ENCODE measurements at places on chromosomes 1 and 21. TPM values are rescaled to one million over a fixed set of nuclear protein-coding genes. Genes with fewer than 3 reads are reported as not detected.
A peak's percentile ranks its signal among the peaks of the same experiment; 100 is the strongest.

GRCh38 chr1:29767088-29767685 is 530.9 kb downstream of the PTPRU start:
- no peak overlapping the region for H3K4me3 ChIP-seq
- H3K4me1 ChIP-seq, result no peaks in the 10 kb centered on the region
- no peak overlapping the region for H3K27ac ChIP-seq

GRCh38 chr1:151908228-151908691 is 1.1 kb downstream of the THEM4 start:
- peaks cover 48% of the 10 kb centered on the region for H3K36me3 ChIP-seq
- H3K4me1 ChIP-seq, result peaks cover 53% of the 10 kb centered on the region
- peak; percentile 44 for DNase-seq
- H3K27me3 ChIP-seq, result no peaks in the 10 kb centered on the region

DNA sequence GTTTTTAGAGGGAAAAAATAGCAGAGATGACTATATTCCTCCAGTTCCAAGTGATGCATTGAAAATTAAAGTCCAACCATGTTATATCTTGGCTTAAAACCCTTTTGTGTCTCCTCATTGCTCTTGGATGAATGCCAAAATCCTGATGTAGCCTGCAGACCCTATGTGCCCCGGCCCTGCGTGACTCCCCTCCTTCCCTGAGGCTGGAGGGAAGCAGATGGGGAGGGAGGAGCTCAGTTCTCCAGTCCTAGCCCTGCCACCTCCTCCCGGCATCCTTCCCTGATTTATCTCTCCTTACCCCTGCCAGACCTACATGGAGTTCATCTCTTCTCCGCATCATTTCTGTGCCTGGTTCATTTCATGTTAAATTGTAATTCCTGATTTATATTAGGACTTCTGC is 397.4 kb downstream of the PTPRU start:
- H3K27ac ChIP-seq, result no peak overlapping the region
- no peak for DNase-seq
- no peaks in the 10 kb centered on the region for H3K36me3 ChIP-seq
- no peaks in the 10 kb centered on the region for H3K4me1 ChIP-seq
- peaks cover 13% of the 10 kb centered on the region for H3K27me3 ChIP-seq
- H3K4me3 ChIP-seq, result no peak overlapping the region

- H3K36me3 ChIP-seq, result no peaks in the 10 kb centered on the region
- DNase-seq, result no peak
- no peaks in the 10 kb centered on the region for H3K4me1 ChIP-seq
Measured at GRCh38 chr1:106836708-106837107, 219.8 kb upstream of the PRMT6 start.

DNA sequence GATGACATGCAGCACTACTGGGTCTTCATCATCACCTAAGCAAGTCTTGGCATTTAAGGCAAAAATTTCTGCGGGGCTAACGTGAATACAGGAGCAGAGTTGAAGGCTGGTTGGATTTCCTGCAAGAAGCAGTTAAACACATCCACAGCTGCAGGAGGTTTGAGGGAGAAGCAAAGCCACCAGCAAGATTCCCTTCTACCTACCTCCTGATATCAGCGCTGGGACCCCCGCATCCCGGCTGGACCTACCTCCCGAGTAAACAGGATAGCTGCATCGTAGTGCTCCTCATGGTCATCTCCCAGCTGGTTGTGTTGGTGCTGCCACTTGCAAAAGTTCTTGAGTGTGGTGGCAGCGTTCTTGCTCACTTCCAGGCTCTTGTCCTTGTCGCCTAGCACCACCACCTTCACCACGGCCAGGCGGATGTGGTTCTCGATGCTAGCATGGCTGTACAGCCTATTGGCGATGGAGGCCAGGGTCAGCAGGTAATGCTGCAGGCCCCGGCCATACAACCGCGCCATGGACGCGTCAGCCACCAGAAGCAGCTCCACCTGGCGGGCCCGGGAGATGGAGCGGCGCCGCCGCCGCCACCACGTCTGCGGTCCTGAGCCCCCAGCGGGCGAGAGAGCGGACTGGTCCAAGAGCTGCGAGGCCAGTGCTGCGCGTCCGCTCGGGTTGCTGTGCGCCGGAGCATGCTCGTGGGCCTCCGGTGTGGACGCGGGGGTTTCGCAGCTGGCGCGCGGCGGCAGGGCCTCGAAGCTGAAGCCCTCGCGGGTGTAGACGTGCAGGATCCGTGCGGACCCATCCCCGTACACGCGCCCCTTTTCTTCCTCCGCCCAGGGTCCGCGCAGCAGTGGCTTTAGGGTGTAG is 1.6 kb downstream of the ADAMTS5 start:
- no peak overlapping the region for H3K4me3 ChIP-seq
- DNase-seq, result peak; percentile 6
- H3K36me3 ChIP-seq, result no peaks in the 10 kb centered on the region
- H3K27me3 ChIP-seq, result peaks cover 38% of the 10 kb centered on the region
- peaks cover 3% of the 10 kb centered on the region for H3K4me1 ChIP-seq
- H3K27ac ChIP-seq, result no peak overlapping the region

DNA sequence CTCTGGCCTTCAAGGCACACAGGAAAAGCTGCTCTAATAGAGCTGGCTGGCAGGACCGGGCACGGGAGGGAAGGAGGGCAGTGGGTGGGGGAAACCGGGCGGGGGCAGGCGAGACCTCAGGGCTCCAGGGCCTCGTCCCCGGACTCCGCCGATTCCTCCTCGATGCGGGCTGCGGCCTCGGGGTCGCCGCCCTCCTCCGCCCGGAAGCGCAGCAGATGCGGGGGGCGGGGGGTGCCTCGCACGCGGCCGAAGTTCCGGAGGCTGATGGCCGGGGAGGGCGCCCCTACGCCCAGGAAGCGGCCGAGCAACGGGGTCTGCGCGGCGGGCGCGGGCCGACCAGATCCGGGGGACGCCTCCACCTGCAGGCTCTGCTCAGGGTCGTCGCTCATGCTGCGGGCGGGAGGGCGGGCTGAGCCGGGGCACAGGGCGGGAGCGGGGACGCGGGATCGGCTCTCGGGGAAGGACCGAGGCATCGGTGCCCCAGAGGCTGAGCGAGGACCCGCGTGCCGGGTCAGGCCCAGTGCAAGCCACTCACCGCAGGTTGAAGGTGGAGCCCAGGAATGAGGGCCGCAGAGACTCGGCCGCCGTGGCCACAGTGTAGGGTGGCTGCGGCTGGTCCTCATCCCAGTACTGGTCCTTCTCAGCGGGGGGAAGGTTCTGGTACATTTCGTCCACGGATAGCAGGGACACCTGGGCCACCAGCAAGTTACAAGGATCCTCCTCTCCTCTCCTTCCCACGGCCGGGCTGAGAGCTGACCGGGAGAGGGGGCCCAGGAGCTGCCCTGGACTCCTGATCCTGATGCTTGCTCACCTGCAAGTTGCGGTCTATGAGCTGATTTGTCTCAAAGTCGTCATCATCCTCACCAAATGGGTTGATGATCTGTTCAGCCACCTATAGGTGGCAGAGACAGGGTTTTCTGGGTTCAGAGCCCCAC is 3.6 kb downstream of the BEST4 start:
- no peaks in the 10 kb centered on the region for H3K27me3 ChIP-seq
- H3K36me3 ChIP-seq, result peaks cover 34% of the 10 kb centered on the region
- peak overlapping the region; percentile 56 for H3K4me3 ChIP-seq

DNA sequence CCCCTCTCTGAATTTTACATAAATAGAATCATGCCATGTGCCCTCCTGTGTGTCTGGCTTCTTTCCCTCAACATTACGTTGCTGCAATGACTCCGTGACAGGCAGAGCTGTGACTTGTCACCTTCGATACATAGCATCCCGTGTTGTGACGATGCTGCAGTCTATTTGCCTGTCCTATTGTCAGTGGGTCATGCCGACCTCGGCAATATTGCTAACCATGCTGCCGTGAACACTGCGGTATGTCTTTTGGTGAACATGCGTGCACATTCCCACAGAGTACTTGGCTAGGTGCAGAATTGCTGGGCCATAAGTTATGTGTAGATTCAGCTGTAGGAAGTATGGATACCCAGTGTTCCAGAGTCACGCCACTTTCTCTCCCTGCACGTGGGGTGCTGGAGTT is 36.3 kb upstream of the TTC34 start:
- no peak for DNase-seq
- H3K4me3 ChIP-seq, result no peak overlapping the region
- H3K4me1 ChIP-seq, result peaks cover 21% of the 10 kb centered on the region
- no peak overlapping the region for H3K27ac ChIP-seq

DNA sequence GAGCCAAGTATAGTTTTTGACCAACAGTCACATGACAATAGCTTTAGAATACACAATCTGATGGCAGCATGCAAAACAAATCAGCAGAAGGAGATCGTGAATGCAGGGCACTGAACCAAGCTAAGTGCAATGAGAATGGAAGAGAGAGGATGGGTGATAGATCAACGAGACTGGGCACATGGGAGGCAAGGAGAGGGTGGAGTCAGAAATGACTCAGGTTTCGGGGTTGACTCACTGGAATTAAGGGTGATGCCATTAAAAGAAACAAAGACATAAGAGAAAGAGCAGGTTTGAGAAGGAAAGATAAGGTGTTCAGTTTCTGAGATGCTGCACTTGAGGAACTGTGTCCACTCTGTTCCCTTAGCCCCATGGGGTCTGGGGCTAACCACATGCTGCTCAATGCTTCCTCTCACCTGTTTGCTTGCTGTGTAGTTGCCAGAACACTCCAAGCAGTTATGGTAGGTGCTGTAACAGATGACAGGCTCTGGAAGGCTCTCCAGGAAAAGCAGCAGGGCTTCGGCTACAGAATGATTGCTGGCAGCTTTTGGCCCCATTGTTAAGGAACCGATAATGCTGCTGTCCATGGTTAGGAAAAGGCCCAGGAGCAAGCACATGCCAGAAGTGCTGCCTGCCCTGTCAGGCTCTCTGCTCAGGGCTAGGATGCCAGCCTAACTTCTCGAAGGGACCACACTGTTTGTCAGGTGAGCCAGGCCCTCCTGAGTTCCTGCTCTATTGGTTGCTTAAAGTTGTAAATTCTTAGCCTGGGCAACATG is 6.1 kb upstream of the MTF1 start:
- peak; percentile 71 for DNase-seq
- no peaks in the 10 kb centered on the region for H3K27me3 ChIP-seq
- H3K4me1 ChIP-seq, result peaks cover 19% of the 10 kb centered on the region
- H3K36me3 ChIP-seq, result peaks cover 33% of the 10 kb centered on the region
- H3K4me3 ChIP-seq, result no peak overlapping the region

CELA3B gene
- total RNA-seq, result not detected

DNA sequence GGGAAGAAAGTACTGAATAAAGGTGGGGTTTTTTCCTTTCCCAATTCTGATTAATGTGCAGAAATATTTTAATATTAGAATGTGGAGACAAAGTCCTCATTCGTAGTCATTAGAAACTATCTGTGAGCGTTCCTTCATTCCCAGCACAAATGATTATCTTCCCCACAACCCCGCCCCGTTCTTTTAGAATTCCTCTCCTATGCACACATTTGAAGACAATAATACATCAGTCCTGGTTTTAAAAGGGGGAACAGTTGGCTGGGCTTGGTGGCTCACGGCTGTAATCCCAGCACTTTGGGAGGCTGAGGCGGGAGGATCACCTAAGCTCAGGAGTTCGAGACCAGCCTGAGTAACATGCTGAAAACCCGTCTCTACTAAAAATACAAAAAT is 876 bp downstream of the ALDH9A1 start:
- no peak for DNase-seq
- H3K27me3 ChIP-seq, result no peaks in the 10 kb centered on the region
- peak overlapping the region; percentile 99 for H3K4me3 ChIP-seq
- H3K4me1 ChIP-seq, result peaks cover 33% of the 10 kb centered on the region
- peaks cover 19% of the 10 kb centered on the region for H3K36me3 ChIP-seq

MMEL1 gene
- 1.4 TPM for total RNA-seq

- no peak overlapping the region for H3K27ac ChIP-seq
- peaks cover 2% of the 10 kb centered on the region for H3K27me3 ChIP-seq
- H3K36me3 ChIP-seq, result no peaks in the 10 kb centered on the region
- peak; percentile 7 for DNase-seq
- H3K4me1 ChIP-seq, result no peaks in the 10 kb centered on the region
Measured at GRCh38 chr1:227006226-227006796, 66.2 kb downstream of the COQ8A start.

DNA sequence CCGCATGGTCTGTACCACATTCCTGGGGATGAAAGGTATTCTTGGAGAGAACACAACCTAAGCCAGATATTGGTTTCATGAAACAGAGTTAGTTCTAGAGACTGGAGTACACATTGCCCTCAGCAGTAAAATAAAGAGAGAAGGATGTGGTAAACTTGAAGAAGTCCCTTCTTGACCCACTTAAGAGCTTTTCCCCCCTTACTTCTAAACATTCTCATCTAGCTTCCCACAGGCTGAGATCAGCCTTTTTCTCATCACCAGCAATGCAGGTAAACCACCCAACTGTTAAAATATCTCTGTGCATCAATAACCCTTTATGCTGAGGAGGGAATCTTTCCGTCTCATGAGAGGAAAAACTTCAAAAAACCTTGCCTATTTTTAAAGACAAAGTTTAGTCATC is 62.6 kb downstream of the SUSD4 start:
- H3K4me1 ChIP-seq, result peaks cover 30% of the 10 kb centered on the region
- no peak overlapping the region for H3K4me3 ChIP-seq
- H3K36me3 ChIP-seq, result no peaks in the 10 kb centered on the region
- DNase-seq, result no peak
- no peaks in the 10 kb centered on the region for H3K27me3 ChIP-seq
- no peak overlapping the region for H3K27ac ChIP-seq

DNA sequence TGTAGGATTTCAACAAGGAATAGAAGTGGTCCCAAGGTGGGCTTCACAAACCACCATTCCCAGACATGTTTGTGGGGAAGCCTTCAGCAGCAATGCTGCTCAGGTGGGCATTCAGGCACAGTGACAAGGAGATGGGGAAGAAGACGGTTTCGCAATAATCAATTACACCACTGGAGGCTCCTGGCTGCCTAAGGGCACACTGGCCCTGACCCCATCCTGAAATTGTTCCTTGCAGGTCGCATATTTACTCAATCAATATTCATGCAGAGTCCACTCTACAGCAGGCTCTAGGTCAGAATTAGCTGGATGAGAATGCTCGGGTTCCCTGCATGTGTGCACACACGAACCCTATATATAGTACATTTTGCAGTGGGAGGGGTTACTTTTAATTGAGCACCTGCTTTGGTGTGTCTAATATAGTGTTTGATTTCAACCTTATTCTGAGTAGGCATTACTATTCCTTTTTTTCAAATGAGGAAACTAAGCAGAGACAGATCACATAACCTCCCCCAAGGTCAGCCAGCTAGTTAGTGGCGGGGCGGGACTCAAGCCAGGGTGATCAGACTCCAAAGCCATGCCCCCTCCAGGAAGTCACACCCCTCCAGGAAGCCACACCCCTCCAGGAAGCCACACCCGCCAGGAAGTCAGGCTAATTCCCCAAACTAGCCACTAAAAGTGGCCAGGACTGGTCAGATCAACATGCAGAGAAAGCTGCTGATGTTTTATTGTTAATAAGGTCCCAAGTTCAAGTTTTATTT is 106.5 kb downstream of the HLCS start:
- peak; percentile 50 for DNase-seq
- no peak overlapping the region for H3K27ac ChIP-seq
- no peaks in the 10 kb centered on the region for H3K27me3 ChIP-seq

- no peaks in the 10 kb centered on the region for H3K36me3 ChIP-seq
- H3K27me3 ChIP-seq, result no peaks in the 10 kb centered on the region
- no peak for DNase-seq
- H3K27ac ChIP-seq, result no peak overlapping the region
- H3K4me1 ChIP-seq, result no peaks in the 10 kb centered on the region
Measured at GRCh38 chr1:85137660-85138059, 63.2 kb downstream of the SYDE2 start.
